Fibroblast of villous mesenchyme (primary cell): ENCODE measurements at places on chromosomes 1 and 21. TPM values are rescaled to one million over a fixed set of nuclear protein-coding genes. Genes with fewer than 3 reads are reported as not detected.

The MED8 gene
- total RNA-seq = 69.3 and 79.5 TPM in 2 replicates

The ACADM gene
- total RNA-seq = 27.1 and 31.5 TPM in 2 replicates

The FAM177B gene
- total RNA-seq = not detected in 2 replicates

The SPATA21 gene
- under 0.01 TPM in 1 of 2 replicates, not detected in the other for total RNA-seq

The MROH9 gene
- total RNA-seq = under 0.01 TPM in 2 replicates

The C1orf116 gene
- under 0.01 TPM in 1 of 2 replicates, not detected in the other for total RNA-seq

The NOS1AP gene
- total RNA-seq = under 0.01 and 0.43 TPM in 2 replicates

The LENEP gene
- total RNA-seq = 0.32 and 0.43 TPM in 2 replicates

The ZSWIM5 gene
- total RNA-seq = 0.43 and 2.3 TPM in 2 replicates

The MEX3A gene
- 1.7 and 1.9 TPM in 2 replicates for total RNA-seq

The CLCN6 gene
- 18.6 and 19.0 TPM in 2 replicates for total RNA-seq

The TYW3 gene
- total RNA-seq = 12.6 and 20.7 TPM in 2 replicates

The SIK1 gene
- total RNA-seq = 0.86 and 5.2 TPM in 2 replicates

The NR1I3 gene
- total RNA-seq = not detected in 2 replicates

The TTC3 gene
- 270 and 339 TPM in 2 replicates for total RNA-seq

The NUAK2 gene
- total RNA-seq = 7.1 and 12.1 TPM in 2 replicates

The KRTAP11-1 gene
- total RNA-seq = not detected in 2 replicates

The SPATA1 gene
- total RNA-seq = 0.43 and 0.97 TPM in 2 replicates

The E2F2 gene
- 2.2 and 2.9 TPM in 2 replicates for total RNA-seq

The KCNN3 gene
- not detected in 2 replicates for total RNA-seq
